Effector memory CD8-positive, alpha-beta T cell (primary cell): ENCODE measurements at places on chromosomes 7 and 10.
A peak's percentile ranks its signal among the peaks of the same experiment; 100 is the strongest.

DNA sequence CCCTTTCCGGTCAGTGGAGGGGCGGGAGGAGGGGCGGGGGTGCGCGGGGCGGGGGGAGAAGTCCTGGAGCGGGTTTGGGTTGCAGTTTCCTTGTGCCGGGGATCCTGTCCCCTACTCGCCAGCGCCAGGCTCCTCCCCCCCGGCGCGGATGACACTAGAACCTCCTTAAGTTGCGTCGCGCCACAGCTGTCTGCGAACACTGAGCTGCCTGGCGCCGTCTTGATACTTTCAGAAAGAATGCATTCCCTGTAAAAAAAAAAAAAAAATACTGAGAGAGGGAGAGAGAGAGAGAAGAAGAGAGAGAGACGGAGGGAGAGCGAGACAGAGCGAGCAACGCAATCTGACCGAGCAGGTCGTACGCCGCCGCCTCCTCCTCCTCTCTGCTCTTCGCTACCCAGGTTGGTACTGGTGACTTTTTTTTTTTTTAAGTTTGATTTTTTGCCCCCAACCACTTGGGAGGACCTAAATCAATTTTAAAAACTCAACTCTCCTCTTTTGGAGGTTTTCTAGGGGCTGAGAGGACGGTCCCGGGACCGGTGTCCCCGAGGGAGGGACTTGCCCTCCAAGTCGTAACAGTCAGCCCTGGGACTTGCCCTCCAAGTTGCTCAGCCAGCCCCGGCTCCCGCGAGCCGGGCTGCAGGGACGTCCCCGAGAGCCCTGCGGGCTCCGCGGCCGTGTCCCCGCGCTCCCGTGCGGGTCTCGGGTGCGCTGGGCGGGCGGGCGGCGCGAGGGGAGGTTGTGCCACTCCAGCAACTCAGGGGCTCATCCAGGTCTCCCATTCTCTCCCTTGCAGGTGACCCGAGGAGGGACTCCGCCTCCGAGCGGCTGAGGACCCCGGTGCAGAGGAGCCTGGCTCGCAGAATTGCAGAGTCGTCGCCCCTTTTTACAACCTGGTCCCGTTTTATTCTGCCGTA lies at the start of gene GATA3:
GATA3 (plus strand) TSS at position 195 of the 914 bp plus-strand sequence. CDS start 968 bp downstream, outside the sequence.
- DNase-seq, result peak; percentile 80

DNA sequence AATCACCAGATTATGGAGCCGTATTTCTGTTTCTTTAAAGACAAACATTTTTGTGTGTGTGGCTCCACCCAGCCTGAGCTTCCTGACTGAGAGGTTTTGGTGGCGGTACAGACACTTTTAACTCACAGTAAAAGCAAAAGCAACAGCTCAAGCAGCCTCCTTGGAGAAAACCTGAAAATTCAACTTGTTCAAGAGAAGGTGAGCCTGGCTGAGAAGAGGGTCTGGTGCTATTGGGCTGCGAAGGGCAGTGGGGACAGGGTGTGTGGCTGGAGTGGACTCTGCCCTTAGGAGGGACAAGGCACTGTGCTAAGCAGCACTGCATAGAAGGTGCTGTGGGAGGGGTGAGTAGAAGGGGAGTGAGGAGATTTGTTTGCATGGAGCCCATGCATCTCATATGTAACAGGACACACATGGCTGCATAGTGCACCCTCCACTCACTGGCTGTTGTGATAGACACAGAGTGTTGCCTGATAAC lies at the start of gene GIMAP7:
GIMAP7 (plus strand) TSS at position 125 of the 475 bp plus-strand sequence. CDS start 5,103 bp downstream, outside the sequence.
- DNase-seq, result peak; percentile 46

DNA sequence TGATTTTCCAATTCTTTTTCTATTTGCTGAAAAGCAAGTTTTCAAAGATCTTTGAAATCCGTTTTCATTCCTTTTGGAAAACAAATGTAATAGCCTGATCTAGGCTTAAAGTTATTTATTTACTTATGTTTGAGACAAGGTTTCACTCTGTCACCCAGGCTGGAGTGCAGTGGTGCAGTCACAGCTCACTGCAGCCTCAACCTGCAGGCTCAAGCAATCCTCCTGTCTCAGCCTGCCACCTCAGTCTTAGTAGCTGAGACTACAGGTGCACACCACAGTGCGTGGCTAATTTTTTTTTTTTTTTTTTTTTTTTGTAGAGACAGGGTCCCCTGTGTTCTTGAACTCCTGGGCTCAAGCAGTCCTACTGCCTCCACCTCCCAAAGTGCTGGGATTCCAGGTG lies 4.6 kb downstream of the ST7 start:
- no peak for DNase-seq

GRCh38 chr7:2211259-2211880 lies 21.4 kb downstream of the MAD1L1 start:
- DNase-seq, result no peak

DNA sequence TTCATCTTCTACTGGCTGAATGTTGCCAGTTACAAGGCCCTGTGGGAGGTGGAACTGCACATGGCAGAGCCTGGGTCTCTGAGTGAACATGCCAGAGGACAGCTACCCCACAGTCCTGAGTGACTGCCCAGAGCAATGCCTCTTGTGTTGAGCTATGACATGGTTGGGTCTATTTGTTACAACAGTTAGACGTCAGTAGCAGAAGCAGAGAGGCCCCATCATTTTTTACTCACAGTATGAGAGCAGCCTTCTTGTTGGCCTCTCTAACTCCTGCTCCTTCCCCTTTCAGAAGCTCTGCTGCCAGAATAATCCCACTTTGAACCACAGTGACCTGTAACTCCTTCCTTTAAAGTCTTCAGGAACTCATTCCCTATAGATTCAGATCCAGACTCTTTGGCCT lies 30.8 kb upstream of the NRP1 start:
- no peak for DNase-seq

GRCh38 chr7:12389089-12389700 lies 14.5 kb downstream of the VWDE start:
- DNase-seq, result peak; percentile 17

DNA sequence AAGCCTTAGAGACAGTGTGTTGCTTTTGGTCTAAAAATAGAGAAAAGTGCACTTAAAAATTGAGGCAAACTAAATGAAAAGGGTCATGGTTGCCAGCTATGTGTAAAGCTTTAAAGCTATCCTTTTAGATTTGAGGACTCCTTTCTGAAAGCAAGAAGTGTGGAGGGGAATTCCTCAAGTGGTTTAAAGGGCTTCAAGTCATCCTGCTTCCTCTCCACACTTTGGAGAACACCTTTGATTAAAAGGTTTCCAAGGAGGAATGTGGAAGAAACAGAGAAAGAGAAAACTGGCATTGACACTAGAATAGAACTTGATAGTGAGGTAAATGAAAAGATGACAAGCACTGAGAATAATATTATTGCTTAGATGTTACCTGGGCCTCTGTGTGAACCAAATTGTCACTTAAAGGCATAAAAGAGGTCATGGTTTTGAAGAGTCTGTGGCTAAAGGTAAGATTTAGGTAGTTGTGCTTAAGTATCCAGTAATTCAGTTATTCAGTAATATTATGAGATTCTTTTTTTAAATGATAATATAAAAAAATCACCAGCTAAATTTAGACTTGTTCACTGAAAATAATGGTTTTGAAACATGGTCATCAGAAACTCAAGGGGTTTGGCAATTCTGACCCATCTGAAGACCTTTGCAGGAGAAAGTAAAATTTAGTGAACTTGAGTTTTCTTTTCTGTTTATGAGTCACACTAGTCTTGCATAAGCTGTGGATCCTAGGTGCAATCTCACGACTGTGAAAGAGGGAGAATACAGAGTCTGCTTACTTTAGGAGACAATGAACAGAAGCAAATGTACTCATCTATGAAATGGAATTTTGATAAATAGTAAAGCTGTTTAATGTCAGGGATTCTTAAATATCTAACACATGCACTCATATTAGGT lies 466.0 kb downstream of the KIF20B start:
- DNase-seq, result no peak

DNA sequence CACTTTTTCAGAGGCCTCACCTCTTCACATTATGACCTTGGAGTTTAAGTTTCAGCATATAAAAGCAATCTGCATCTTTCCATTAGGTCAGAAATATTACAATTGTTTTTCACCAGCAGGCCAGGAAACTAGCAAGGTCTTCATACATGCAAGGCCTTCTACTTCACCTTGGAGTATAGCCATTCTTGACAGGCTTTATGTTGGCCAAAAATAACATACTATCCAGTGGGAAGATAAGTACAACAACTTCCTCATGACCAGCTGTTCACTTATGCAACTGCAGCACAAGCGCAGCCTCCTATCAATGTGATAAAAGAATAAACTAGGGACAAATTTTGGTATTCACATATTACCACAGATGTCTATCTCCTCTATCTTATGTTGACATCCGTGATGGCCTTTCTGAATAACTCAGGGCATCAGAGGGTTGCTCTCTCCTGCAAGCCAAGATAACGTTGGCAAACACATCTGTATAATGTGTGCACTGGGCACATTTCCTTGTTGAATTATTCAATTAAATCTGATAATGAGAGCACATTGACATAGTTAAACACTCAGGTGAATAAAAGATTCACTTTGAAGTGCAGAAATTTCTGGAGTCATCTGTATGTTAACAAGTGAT lies 239.8 kb downstream of the FZD1 start:
- DNase-seq, result no peak

GRCh38 chr7:100367676-100368613 lies 5.3 kb upstream of the PILRA start:
- no peak for DNase-seq

GRCh38 chr10:77837925-77838595 lies 88.5 kb downstream of the DLG5 start:
- no peak for DNase-seq

GRCh38 chr7:82317257-82317721 lies 126.3 kb downstream of the CACNA2D1 start:
- DNase-seq, result no peak

GRCh38 chr7:48168159-48168558 lies 3.1 kb upstream of the ABCA13 start:
- DNase-seq, result no peak

- no peak for DNase-seq
These were observed 574 bp downstream of the UTF1 start for GRCh38 chr10:133230387-133231195.

DNA sequence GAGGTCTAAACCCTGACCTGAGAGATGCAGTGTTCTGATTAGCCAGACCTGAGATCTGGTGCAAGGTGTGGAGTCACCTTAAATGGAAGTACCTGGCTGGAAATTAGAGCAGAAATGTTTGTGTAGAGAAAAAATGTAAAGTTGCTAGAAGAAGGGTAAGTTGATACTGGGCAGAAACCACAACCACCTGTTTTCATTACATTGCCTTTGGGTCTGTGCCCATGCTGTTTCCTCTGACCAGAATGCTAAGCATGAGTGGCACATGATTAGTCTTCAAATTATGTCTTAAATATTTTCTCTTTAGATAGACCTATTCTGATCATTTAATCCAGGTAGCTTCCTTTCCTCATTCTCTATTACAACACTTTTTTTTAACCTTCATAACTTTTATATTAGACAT lies 69.0 kb downstream of the CASD1 start:
- no peak for DNase-seq

DNA sequence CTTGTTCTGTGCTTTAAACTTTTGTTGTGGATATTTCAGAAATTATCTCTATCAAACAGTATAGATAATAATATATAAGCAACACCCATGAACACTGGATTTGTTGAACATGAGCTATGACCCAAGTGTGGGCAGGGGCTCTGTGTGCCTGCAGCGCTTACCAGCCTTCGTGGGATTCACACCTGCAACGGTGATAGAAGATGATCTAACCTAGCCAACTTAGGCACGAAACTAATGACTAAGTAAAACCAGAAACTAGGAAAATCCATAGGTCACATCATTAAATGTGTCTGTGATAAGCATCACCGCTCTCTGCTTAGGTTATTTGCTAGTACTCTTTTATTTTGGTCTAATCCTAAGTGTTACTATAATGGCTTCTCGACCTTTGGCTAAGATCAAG lies 18.0 kb downstream of the SPAG6 start:
- DNase-seq, result no peak

DNA sequence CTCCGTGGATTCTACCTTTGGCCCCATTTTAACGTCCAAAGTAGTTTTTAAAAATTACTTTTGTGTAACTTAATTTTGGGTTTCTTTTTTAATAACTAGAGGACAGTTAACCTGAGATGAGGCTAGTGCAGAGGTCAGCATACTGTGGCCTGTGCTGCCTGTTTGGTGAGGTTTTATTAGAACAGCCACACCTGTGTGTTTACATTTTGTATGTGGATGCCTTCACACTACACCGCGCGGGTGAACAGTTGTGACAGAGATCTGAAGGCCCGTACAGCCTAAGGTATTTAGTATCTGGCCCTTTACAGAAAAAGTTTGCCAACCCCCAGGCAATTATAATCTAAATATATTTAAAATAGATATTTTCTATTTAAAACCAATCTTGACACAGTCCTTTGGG lies 46.9 kb downstream of the STK17A start:
- no peak for DNase-seq

- no peak for DNase-seq
These were observed 173.5 kb downstream of the SEMA3E start for GRCh38 chr7:83475420-83475819.

GRCh38 chr10:111063471-111063870 lies 13.4 kb upstream of the ADRA2A start:
- DNase-seq, result no peak

DNA sequence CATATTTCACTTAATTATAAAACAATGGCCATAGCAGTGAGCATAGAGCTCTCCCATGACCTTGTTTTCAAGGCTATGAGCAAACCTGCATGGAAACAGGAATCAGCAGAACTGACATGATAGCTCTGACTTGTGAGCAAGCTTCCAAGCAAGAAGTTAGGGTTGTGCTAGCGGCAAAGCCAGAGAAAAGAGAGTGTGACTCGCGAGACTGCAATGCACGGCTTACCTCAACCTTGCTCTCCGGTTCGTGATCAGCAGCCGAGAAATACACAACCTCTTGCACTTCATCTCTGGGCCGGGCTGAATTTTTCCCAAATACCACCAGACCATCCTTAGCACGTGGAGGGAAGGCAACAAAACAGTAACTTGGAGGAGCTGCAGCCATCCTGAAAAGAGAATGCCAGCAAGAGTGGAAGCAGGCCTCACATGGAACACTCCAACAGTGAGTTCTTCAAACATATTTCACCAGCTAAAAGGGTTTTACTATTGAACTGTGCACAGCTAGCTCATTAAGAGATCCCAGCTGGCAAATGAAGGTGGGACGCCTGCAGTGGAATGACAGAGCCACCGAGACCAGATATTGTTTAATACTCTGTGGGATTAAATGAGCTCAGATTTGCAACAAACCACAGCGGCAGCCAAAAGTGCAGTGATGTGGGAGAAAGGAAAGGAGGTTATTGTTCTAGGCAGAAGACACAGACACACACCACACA lies 20.8 kb downstream of the SCRN1 start:
- no peak for DNase-seq

DNA sequence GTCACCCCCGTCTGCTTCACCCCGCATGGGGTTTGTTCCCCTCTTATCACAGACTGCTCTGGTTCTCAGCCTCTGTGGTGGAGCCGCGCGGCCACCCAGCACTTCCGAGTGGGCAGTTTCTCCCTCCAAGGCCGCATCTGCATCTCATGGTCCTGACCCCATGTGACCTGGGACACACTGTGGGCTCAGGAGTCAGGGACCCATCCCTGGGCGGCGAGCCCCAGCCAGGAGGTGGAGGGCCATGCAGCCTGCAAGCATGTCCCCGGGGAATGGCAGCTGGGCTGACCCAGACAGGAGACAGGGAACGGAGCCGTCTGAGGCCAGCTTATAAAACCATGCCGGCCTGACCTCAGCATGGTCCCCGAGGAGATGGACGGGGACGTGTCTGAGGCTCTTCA lies 25.2 kb upstream of the TTYH3 start:
- no peak for DNase-seq
